Left renal pelvis (tissue), 4 donors: ENCODE measurements at places on chromosomes 1 and 21. TPM values are rescaled to one million over a fixed set of nuclear protein-coding genes. Genes with fewer than 3 reads are reported as not detected.

DNA sequence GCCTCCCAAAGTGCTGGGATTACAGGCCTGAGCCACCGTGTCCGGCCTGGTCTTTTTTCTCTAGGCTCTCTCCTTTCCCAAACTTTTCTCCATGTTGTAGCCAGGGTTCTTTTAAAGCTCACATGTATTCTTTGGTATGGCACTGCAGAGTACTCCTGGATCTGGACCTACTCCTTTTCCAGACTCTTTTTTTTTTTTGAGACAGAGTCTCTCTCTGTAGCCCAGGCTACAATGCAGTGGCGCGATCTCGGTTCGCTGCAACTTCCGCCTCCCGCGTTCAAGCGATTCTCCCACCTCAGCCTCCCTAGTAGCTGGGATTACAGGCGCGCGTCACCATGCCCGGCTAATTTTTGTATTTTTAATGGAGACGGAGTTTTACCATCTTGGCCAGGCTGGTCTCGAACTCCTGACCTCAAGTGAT, 602 bp upstream of the MED18 start:
- no peak for DNase-seq

GRCh38 chr1:22494144-22494543, 42.5 kb downstream of the ZBTB40 start:
- DNase-seq, result no peak

- DNase-seq, result no peak
These were observed 95.6 kb upstream of the LBR start for GRCh38 chr1:225523263-225523950.

The ICOSLG gene
- polyA plus RNA-seq, result 7.0 TPM

The BSND gene
- polyA plus RNA-seq, result 4.5 TPM
